ENCODE measurements at places on chromosomes 7 and 10.

GRCh38 chr7:43602256-43602655 is 19.3 kb downstream of the STK17A start:
- no peak for DNase-seq

DNA sequence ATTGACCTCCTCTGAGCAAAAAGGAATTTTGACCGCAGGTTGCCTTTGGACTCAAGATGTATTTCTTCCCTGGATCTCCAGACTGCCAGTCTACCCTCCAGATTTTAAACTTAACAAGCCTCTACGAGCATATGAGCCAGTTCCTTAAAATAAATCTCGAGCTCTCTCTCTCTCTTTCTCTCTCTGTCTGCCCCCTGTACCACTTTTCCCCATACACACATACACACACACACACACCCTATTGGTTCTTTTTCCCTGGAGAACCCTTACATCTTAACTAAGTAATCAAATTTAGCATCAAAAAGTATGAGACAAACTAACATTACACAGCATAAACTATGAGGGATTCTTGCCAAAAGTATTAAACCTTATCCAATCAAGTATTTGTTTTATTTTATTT is 11.4 kb downstream of the BCAP29 start:
- DNase-seq, result no peak

- no peak for DNase-seq
Measured at GRCh38 chr7:4269086-4269485, 413.0 kb upstream of the FOXK1 start.

GRCh38 chr7:64113981-64114380 is 68.7 kb downstream of the ZNF727 start:
- no peak for DNase-seq

DNA sequence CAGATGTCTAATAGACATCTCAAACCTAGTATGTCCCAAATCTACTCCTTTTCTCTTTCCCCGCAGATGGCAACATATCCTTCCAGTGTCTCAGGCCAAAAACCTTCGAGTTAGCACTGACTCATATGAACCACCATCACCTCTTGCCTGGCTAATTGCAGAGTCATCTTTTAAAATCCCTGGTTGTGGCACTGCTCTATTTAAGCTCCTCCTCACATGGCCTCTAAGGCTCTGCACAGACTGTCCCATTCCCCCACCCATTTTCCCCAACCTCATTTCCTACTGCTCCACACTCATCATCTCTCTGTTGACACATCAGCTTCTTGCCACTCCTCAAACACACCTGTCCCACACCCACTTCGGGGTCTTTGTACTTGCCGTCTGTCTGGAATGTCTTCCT is 16.8 kb upstream of the HBP1 start:
- DNase-seq, result no peak

GRCh38 chr10:119190353-119190752 is 11.7 kb upstream of the PRDX3 start:
- no peak for DNase-seq

DNA sequence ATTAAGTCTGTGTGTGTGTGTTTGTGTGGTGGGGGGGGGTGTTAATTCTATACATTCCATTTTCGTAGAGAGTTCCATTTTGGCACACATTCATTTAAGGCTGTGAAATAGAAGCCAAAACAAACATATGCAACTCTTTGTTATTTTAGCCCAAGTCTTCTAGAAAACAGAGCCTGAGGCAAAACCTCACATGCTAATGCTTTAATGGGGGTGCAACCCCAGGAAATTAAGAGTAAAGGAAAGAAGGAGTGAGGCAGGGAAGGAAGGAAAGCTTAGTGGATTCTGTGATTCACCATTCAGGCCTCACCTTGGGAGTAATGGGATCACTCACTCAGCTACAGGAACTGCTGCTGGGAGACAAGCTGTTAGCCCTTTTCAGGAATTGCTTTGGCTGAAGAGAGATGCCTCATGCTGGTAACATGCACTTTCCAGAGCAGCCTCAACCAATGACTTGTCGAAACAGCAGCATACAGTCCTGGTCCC is 73.0 kb upstream of the CTTNBP2 start:
- no peak for DNase-seq

DNA sequence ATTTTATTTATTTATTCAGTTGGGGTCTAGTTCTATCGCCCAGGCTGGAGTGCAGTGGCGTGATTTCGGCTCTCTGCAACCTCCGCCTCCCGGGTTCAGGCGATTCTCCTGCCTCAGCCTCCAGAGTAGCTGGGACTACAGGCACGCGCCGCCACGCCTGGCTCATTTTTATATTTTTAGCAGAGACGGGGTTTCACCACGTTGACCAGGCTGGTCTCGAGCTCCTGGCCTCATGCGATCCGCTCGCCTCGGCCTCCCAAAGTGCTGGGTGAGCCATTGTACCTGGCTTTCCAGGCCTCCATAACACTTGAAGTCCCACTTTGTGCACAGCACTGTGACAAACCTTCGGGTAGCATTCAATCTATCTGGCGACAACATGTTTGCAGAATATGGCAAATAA is 1.0 kb upstream of the DCLRE1C start:
- no peak for DNase-seq

DNA sequence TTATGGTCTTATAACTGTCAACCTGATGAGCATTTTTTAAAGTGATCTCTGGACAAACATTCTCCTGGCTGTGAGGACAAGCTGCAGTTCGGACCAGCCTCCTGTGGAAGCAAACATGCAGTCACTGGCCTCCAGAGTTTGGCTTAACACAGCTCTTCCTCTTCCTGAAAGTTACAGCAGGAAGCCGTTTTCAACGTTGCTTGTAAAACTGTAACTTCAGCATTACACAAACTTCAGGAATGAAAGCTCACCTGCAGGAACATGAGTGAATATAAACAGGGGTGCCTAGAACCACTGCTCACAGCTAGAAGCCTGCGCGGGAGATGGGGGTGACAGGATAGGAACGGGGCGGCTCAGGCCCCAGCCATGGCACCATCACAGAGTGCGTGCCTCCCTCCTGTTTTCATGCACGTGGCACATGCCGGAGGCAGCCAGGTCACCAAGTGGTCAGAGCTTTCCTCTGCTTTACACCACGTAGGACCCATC is 292.9 kb upstream of the PITRM1 start:
- no peak for DNase-seq

- no peak for DNase-seq
Measured at GRCh38 chr10:104434601-104435000, 81.0 kb downstream of the CFAP58 start.

DNA sequence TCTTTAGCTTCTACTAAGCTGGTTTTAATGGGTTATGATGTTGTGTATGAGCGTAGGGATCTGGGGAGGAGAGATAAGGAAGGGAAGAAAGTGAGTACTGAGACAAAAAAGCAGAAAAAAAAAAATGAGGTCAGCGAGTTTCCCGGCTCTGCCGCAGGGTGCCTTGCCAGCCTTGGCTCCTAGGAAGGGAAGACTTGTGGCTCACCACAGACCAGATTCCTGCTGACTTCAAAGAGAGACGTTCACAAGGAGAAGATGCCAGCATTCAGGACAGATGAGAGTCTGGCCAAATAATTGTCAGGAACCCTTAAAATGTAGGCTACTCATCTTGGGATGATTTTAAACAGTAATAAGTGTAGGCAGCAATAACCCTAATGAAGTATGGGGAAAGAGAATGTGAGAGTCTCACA is 11.4 kb upstream of the FAS start:
- no peak for DNase-seq

GRCh38 chr10:123741146-123741545 is 75.0 kb downstream of the GPR26 start:
- DNase-seq, result no peak

- DNase-seq, result no peak
Measured at GRCh38 chr7:116354171-116354545, 143.8 kb downstream of the TES start.

- no peak for DNase-seq
Measured at GRCh38 chr10:31215052-31215451, 104.0 kb upstream of the ZEB1 start.

GRCh38 chr10:78432583-78432982 is 398.9 kb downstream of the RPS24 start:
- no peak for DNase-seq

DNA sequence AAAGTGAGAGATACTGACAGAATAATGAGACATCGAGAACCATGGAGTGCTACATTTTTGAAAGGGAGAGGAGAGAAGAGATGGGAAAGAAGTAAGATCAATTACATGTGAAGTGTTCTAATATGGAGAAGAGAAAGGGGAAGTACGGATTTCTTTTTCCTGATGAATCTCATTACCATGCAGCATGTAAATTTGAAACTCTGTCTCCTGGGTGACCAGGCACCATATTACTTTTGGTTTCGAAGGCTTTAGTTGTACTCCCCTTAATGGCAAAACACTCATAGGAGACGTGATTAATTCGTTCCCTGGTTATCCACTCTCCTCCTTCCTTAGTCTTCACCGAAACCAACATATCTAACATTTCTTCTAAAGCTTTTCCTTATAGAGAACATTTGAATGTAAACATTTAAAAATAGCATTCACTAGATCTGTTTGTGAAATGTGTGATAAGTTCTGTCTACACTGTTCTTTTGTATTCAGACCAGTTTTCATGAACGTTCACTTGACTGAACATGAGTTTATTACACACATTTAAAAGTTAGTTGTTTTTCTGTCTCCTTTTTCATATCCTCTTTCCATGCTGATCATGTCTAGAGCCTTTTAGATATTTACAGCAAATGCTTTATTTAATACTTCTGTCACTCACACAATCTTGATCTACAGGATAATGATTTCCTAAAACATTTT is 80.2 kb upstream of the MSRB2 start:
- no peak for DNase-seq

DNA sequence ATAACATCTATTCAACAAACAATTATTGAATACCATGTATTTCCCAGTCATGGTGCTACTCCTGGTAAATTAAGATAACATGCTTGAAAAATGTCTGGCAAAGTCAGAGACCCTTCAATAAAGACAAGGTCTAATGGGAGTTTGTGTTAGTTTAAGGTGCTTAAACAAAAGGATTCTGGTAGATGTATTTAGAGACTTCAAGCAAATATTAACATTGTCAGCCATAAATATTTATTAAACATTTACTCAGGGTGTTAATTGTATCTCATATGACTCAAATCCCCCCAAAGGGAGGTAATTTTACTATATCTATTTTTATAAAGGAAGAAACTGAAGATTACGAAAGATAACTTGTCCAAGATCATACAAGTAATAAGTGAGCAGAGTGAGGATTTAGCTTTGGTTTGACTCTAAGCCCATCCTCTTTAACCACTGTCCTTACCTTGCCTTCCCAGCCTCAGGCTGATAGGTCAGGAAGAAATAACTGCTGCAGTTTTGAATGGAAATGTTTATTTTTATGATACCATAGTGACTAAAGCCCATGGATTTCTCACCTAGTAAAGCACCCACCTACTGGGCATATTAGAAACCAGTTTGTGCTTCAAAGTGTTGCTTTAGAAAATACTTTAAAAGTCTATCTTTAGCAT is 215.4 kb downstream of the COBL start:
- no peak for DNase-seq

GRCh38 chr7:75039166-75039565 is 34.4 kb downstream of the RCC1L start:
- DNase-seq, result no peak

DNA sequence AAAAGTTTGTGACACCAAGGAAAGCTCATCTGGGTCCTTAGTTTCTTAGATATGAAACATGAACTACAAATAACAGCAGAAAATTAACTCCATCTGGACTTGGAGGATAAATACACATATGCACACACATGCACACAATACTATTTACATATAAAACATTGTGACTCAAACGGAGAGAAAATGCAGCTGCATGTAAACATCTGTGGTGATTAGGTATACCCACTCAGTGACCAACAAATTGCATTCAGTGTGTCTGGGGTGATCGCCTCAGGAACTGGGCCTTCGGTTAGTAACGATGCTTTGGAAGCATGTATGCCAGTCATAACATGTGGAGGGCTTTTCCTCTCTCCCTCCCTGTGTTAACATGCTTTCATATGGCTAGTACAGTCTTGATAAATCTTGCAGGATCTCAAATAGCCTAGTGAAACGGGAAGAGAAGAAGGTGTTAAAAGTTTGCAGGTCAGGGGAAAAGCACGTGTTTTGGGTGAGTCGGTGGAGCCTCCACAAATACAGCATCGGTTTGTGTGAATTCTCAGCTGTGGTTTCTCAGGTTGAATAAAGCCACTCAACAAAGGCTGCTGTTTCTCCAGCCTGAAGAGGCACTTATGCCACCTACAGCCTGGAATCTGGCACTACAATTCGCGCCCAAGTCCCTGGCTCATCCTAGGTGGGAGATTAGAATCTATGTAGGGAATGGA is 8.7 kb upstream of the GLRX3 start:
- DNase-seq, result no peak

- DNase-seq, result no peak
Measured at GRCh38 chr7:6315746-6316145, 43.3 kb upstream of the CYTH3 start.

DNA sequence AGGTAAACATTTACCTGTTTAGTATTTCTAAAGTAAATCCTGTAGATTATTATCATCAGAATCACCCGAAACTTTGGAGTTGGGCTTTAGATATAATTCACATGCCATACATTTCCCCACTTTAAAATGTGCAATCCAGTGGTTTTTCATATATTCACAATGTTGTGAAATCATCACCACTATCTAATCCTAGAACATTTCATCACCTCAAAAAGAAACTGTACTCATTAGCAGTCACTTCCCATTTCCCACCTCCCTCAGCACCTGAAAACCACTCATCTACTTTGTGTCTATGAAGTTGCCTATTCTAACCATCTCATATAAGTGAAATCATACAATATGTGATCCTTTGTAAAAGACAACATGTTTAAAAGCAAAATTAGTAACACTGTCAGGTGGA is 182.6 kb downstream of the FZD1 start:
- DNase-seq, result no peak

- no peak for DNase-seq
Measured at GRCh38 chr10:71423250-71423649, 26.5 kb downstream of the CDH23 start.

DNA sequence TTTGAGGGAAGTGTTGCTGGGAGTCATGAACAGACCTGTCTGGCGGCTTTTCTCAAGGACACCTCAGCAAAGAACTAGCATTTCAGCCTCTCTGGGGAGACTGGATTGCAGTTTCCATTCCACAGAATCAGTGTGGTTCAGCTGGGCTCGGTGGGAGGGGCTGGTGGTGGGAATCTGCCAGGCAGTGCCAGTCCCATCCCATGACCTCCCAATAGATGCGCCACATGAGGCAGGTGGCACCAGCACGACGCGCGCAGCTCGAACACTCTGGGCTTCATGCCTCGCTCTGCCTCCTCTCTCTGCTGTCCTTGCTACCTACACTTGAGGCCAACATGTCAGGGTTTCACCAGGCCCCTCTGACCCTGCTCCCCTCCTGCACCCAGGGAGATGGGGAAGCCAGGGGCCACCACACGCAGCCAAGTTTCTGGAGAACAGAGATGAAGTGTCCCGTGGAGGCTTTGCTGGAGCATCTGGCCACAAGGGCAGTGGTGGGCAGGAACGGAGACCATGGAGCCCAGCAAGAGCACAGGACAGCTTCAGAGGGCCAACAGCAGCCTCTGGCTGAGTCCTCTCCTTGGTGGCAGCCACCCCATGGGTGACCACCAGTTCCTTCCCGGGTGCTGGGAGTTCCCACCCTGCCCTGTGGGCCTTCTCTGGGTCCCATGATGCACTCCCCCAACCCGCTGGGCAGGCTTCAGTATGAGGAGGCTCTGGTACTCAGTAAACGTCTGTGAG is 2.3 kb downstream of the NACAD start:
- DNase-seq, result no peak

- DNase-seq, result no peak
Measured at GRCh38 chr7:90709501-90710465, 113.7 kb downstream of the CDK14 start.

Data from activated CD8-positive, alpha-beta memory T cell treated with anti-CD3 and anti-CD28 coated beads for 1 hour (primary cell).